ENCODE measurements at places on chromosomes 6 and 20.

- no peak for DNase-seq
These were observed 46.8 kb downstream of the CD24 start for GRCh38 chr6:106927531-106928398.

DNA sequence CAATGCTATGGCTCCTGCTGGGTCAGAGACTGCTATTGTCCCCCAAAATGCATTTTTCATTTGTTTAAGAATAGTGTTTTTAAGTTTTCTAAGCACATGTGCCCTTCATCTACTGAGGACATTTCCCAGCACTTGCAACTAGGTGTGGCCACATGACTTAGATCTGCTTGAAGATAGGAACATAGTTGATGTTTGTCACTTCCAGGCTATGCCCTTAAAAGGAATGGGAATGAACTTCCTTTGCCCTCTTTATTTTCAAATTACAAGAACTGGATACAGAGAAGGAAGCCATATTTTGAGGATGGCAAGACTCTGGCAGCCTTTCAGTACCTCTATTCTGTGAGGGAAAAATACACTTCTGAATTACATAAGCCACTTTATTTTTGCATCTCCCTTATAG, 203.0 kb upstream of the TFAP2D start:
- DNase-seq: no peak

DNA sequence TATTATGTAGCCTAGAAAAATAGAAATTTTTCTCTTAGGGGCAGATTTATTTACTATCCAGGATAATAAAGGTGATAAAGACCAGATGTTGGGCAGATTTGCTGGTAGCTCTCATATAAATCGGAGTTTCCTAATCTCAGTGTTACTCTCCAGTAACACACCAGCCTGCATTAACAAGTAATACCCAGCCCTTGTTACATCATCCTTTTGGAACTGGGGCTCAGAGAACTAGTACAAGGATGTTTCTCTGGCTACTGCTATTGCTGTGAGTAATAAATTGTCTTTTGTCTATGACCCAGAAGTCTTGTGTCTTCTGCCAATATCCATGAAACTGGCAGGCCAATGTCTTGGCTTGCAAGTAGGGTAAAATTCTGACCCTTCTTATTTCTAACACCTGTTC, 16.8 kb downstream of the TPD52L1 start:
- DNase-seq: no peak

- DNase-seq: peak; percentile 54
These were observed 539 bp downstream of the CDYL start for GRCh38 chr6:4776493-4777393.

DNA sequence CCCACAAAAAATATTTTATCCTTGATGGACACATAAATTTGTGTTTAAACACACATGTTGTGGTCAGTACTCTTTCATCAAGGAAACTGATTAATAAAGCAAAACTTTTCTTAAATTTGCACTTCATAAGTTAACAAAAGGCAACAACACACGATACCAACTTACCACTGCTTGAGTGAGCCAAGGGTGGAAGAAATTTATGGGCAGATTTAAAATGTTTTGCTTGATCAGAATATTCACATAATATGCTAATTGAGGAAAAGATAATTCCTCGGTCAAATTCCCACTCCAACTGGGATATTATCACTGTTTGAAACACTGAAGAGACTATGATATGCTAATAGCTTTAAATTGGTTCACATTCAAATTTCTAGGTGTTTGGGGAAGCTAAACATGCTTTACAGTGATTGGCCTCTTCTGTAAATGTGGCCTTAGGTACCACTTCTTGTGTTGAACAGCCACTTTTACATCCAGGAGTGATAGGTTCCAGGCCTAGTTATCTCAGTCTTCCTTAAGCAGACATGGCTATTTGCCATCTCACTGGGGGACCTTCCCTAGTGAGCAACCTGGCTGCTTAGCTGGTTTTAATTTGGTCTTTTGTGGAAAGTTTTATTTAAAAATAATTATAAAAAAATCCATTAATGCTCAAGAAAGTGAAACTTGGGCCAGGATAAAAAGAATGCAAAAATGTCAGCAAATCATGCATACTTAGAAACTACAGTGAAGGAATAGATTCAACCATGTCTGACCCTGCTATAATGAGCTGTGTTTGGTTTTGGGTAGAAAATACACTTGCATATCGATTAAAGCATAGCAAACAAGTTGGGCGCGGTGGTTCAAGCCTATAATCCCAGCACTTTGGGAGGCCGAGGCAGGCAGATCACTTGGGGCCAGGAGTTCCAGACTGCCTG, 221.2 kb upstream of the MAP3K7 start:
- no peak for DNase-seq

DNA sequence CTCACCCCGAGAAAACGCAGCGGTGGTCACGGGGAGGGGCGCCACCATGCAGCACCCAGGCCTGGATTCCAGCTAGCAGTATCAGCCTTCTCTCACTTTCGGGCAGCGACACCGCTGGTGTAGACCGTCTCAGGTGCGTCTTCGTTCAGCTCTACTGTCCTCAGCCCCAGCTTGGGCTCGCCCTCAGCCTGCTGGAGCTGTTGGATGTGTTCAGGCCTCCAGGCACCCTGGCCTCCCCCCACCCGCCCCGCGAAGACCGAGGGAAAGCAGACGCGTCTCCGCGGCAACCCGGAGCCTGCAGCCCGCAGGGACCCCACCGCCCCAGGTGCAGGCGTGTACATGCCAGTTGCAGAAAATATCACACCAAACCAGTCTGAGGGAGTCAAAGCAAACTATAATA, 60.8 kb upstream of the CARMIL1 start:
- DNase-seq: peak; percentile 72

- DNase-seq: peak; percentile 74
These were observed 83.5 kb upstream of the SPTLC3 start for GRCh38 chr20:12925210-12925755.

GRCh38 chr6:91031581-91031980, 444.7 kb upstream of the MAP3K7 start:
- no peak for DNase-seq

DNA sequence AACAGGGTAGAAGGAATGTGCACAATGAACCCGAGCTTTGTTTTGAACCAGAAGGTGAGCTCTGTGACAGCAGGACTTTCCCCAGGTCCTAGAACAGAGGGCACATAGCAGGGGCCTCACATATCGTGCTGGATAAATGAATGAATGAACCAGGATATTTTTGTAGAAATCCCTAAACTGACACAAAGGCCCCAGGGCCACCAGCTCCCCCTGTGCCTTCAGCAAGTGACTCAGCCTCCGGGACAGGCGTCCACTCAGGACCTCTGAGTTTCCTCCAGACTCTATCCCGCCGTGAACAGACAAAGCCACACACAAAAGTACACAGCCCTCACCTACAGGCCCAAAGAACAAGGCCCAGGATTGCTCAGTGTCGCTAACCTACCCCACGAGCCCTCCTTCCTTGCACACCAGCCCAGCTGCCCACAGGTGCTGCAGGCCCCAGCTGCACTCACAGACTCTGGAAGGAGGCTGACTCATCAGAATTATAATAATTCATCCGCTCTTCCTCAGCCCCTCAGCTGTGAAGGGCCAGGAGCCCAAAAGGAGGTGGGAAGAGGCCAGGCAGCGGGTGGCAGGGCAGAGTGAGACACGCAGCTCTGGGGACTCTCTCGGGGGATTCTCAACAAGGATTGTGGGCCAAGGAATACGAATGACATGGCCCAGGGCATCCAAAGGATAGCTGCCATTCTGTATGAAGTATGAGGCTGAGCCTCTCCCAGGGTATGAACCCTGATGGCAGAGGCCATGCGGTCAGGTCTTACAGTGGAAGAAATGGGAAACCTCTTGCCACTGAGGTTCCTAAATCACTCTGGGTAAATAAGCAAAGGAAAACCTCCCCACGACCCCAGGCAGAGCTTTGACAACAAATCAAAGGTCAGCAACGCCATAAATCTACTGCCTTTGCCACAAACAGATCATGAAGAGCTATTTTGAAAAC, 40.9 kb downstream of the SUMO4 start:
- no peak for DNase-seq

DNA sequence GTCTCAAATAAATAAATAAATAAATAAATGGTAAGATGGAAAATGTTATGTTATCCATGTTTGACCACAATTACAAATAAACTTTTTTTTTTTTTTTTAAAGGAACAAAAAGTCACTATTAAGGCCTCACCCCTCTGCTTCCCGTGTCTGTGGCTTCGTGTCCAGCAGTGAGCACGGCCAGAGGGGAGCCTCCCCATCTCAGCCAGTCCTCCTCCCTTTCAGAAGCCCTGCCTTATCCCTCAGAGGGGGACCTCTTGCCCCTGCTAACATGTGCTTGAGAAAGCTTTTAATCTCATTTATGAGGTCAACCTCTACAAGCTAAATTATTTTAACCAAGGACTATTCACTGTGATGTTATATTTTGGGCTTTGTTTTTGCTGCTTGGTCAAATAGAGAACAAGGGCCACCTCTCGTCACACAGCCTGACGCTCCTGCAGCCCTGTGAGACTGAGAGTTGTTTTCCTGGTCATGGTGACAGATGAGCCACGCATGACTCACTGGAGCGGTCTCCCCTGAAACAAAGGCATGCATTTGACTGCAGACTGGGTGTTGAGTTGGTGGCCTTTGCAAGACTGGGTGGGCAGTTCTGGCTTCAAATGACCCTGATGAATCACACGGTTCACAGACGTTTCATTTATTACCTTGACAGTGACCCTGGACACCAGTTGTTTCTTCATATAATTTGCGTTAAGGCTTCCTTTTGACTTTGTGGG, 131.8 kb downstream of the TIAM2 start:
- DNase-seq: no peak

DNA sequence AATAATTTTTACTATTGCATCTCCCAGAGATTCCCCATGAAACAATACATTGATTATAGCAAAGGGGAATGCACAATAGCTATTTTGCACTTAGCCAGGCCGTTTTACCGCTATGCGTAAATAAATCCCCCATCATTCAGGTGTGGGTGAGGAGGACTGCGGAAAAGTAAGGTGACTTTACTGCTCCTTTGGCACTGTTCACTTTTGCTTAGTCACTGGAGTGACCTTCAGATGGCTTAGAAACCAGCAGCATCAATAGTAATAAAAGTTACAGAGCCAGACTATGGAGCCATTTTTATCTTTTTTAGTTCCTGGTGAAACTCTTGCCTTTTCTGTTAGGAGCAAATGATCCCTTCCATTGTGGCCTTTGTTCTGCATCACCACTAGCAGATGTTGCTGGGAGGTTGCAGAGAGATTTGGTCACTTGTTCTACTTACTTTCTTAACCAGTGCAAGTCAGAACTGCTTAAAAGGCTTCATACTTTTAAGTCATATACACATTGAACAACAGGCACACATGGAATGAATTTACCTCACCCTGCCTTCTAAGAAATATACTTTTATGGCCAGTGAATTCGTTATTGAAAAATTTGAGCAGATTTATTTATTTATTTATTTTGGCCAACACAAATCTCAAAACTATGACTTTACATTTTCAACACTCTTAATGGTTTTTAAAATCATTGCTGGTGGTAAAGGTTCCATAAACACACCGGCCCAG, 12.1 kb upstream of the BTBD3 start:
- DNase-seq: no peak

GRCh38 chr6:152268846-152269442, 368.2 kb downstream of the SYNE1 start:
- no peak for DNase-seq

DNA sequence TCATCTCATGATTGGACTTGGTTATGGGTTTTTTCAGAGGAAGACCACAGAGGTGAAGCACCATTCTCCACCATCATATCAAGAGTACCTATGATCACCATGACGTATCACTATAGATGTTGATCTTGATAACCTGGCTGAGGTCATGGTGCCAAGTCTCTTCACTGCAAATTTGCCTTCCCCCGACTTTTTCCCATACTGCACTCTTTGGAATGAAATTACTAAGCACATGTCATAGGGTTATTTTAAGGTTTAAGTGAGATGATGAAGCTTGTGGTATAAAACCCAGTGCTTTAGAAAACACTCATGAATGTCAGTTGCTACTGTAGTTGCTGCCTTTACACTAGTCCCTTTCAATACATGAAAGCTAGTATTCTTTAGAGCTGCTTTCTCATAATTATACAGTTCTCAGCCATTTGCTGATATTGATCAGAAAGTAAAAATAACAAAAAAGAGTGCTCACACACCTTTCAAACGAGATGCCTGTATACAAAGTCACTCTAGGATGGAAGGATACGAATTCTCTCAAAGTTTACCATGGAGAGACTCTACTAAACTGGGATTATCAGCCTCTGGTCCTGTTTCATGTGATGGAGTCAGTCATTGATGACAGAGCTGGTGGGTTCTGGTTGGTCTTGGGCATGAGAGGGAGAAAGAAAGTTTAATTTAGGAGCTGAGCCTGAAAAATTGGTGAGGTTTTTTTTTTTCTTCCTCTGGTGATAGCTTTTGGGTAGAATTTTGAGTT, 228.1 kb downstream of the PRL start:
- no peak for DNase-seq

DNA sequence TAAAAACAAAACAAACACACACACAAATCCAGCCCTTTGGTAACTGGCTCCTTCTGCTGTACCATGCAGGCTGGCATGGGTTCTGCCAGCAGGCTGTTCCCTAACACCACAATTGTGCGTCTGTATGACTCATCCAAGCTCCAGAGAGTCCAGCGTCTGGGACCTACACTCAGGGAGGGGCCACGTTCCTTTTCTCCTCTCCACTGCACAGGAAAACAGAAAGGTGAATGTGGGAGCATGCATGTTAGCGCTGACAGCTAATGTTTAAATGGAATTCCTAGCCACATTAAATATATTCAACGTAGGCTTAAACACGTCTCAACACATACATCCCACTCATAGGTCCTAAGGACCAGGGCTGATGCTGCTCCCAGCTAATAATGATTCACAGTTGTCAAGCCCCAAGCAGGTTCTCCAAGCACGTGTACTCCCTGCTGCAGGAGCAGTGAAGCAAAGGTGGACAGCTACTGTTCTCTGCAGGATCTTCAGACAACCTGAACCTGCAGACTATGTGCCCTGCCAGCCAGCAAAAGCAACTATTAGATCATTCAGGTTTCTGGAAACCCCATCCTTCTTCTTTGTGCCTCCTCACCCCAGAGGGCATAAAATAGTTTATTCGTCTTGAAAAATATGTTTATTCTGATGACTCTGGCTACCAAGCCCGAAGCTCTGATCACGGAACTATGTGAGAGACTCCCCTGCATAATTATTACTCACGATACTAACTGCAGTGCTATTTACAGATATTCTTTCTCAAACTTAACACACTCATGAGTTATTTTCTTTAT, 20.9 kb downstream of the MAP1LC3A start:
- DNase-seq: no peak

DNA sequence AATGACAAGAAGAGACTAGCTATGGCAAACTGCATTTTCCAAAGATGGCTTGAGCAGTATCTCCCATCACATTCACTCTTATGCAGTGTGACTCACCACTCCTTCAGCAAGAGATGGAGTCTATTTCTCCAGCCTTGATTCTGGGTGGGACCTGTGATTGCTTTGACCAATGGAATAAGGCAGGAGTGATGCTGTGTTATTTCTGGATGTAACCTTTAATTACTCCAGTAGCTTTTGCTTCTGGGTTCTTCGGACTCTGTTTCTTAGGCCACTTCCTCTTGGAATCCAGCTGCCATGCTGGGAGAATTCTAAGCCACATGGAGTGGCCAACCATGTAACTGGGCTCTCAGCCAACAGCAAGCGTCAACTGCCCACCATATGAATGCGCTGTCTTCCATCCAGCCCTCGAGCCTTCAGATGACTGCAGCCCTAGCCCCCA, 50.7 kb downstream of the TGM2 start:
- no peak for DNase-seq
